Stimulated activated CD8-positive, alpha-beta memory T cell treated with anti-CD3 and anti-CD28 coated beads, Interleukin-4, amount 100 ng/mL, for 48 hours (primary cell): ENCODE measurements at places on chromosomes 16 and 17.

DNA sequence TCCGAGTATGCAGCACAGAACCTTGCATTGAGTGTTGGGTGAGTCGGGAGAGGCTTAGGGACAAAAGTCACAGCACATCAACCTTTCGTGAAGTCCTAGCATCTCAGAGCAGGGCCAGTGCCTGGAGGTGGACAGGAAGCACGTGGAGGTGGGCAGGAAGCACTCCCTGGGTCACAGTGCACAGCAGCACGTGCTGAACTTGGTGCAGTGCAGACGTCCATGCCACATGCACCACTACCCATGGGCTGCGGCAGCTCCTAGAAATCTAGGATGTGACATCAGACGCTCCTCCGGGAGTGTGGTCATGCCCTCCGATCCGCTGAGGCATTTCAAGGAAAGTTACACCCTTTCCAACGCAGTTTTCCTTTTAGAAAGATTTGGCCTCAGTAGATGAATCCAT, 83.4 kb upstream of the CHMP6 start:
- no peak for DNase-seq

DNA sequence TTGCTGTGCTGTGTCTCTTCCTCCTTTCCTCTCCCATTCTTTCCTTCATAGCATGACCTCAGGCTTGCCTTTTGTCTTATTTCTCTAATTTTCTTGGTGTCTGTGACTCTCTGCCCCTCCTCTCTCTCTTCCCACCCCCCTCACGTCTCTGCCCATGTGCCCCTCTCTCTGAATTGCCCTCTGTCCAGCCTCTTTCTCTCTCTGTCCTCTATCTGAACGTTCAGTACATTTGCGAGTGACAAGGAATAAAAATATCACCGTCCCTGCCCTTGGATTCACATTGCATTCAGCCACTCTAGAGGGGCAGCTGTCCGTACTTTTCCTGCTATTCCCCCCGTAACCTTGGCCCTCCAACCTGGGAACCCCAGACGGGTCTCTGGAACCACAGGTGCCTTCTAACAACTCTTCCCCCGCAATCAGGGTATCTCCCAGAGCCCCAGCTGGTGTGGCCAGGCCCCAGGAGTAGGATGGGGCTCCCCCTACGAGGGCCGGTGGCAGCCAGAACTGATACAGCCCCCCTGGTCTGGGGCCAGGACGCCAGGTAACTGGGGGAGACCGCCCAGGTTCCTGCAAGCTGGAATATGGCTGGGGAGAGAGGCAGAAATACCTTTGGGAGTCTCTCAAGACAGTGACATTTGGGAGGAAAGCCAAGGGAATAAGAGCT, 1.8 kb downstream of the KIF1C start:
- DNase-seq: no peak

DNA sequence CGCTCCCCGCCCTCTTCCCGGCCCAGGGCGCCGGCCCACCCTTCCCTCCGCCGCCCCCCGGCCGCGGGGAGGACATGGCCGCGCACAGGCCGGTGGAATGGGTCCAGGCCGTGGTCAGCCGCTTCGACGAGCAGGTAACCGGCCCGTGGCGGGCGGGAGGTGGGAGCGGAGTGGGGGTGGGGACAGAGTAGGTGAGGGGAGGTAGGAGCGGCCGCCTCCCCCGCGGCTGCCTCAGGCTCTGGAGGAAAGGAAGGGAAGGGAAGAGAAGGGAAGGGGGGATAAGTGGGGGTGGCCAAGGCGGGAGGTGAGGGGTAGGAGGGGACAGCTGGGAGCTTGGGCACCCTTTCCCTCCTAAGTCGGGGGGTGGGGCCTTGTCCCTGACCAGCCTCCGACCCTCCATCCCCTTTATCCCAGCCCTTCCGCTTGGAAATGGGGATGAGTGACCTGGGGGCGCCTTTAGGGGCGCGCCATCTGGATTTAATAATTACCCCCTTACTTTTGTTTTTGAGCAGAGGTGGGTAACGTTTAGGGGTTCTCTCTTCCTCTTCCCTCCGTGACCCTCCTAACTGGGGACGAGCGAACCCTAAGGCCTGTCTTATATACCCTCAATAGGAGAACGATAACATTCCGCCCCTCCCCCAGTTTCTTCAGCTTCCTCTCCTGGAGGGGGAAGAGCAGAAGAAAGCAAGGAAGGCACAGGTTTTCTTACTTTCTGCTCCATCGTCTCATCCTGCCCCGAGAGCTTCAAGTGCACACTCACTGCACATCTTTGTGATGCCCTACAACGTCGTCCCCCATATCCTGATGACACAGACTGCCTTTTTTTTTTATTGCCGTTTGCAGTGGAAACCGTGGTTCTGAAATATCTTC, 694 bp downstream of the NF1 start:
- peak; percentile 50 for DNase-seq

GRCh38 chr17:44909681-44910144, 5.6 kb downstream of the GFAP start:
- DNase-seq: no peak

GRCh38 chr16:80009971-80010659, 409.6 kb upstream of the MAF start:
- no peak for DNase-seq

DNA sequence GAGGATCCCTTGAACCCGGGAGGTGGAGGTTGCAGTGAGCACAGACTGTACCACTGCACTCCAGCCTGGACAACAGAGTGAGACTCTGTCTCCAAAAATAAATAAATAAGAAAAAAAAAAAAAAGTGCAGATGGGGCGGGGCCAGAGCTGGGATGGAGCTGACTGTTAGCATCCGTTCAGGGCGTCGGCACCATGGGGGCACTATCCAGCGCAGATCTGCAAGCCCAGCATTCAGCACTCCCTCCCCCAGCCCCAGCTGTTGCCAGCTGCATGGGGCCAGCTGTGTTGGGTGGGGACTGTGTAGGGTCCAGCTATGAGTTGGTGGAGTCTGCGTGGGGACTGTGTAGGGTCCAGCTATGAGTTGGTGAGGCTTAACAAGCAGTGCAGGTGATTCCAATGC, 13.3 kb downstream of the GPRC5C start:
- DNase-seq: no peak

GRCh38 chr17:56798916-56799315, 34.8 kb downstream of the C17orf67 start:
- no peak for DNase-seq

DNA sequence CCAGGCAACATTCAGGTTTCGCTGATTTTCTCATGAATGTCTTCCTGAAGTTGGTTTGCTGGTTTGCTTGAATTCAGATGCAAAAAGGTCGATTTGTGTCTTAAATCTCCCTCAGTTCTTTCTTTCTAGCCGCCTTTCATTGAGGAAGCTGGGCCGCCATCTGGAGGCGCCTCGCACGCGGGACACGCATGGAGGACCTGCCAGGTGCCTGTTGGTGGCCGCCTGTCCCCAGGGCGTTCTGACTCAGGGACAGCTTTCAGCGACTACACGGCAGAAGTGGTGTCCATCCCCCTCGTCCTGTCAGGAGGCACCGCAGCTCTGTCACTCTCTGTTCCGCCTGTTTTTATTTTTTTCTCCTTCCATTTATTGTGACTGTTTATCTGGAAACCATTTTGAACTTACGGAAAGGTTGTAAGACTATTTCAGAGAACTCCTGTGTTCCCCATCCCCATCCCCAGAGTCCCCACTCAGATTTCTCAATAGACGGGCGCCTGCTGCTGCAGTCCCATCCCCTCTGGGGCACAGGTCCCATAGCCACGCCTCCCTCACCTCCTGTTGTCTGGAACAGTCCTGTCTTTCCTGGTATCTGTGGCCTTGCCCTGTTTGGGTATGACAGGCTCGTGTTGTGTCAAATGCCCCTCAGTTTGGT, 33.2 kb downstream of the COX4I1 start:
- DNase-seq: no peak

DNA sequence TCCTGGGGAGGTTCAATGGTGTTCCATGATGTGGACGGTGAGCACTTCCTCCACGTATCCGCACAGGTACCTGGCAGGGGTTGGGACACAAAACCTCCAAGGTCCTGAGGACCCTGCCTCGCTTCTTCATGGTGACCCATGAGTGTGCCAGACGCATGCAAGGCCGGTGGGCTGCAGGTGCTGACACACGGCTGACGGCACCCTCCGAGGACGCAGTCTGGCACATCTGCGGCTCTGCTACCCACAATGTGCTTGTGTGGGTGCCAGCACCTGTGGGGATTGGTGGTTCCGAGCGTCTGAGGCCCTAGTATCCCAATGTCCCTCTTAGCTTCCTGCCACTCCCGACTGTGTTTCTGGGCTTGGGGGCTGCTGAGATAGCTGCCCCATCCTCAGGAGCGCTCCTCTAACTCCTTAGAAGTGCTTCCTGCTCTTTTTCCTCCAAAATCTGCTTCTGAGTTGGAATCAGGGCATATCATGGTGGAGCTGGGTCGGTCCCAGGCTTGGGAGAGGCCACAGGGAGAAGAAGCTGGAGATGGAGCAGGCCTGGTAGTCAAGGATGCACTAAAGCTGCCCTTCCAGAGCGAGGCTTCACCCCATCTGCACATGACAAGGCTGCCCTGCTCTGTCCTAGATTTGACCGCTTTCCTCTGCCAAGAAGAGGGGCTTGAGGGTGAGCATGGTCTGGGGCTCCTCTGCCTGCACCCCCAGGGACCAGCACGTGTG, 1.6 kb downstream of the CYGB start:
- DNase-seq: no peak

- no peak for DNase-seq
These were observed 232.2 kb upstream of the HS3ST3A1 start for GRCh38 chr17:13833921-13834320.

GRCh38 chr17:54678158-54678557, 222.5 kb upstream of the TOM1L1 start:
- DNase-seq: no peak

- DNase-seq: peak; percentile 24
These were observed 7.1 kb upstream of the TMC5 start for GRCh38 chr16:19410435-19411171.

DNA sequence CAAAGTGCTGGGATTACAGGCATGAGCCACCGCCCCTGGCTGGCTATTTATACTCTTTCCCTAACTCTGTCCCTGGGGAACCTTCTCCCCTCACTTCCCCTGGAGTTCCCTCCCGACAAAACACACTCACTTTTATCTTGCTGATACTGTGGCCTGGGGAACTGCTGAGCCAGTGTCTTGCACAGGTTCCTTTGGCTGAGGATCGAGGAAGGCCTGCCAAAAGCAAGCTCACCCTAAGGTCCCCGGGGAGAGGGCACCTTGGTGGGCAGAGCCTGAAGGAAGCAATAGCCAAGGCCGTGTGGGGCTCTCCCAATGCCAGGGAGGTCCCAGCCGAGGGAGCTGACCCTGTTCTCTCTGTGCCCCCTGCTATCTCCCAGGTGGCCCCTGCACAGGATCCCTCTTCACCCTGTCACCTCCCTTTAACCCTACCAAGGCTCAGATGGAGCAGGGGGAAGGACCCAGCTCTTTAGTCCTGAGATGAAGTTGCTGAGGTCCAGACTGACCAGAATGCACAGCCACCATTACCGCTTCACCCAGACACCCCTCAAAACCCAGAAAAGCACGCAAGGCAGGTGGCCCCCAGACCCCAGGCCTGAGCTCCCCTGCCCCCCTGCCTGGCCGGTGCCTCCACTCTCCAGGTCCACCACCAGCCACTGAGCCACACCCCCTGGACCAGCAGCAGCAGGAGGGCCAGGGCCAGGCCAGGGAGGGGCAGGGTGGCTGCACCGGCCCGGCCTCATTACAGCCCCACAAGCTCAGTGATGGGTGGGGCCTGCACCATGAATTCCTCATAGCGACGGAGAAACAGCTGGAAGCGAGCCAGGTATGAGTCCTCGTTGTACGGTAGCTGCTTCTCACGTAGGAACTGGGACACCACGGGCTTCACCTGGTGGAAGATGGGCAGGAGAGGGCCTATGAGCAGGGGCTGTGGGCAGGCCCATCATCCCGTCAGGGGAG, 5.1 kb upstream of the FDXR start:
- no peak for DNase-seq

- no peak for DNase-seq
These were observed 1.7 kb downstream of the VTN start for GRCh38 chr17:28368306-28368831.

DNA sequence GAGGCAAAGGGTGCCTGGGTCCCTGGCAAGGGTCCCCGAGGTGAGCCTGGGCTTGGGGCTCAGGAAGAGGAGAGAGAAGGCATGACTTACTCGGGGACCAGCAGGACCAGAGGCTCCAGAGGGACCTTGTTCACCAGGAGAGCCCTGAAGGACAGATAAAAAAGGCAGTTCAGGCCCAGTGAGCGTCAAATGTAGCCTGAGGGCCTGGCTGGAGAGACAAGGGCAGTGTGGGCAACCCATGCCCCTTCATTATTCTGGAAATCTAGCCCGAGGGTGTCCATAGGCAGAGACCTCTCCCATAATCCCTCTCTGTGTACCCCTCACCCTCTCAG, 14.1 kb downstream of the COL1A1 start:
- DNase-seq: no peak

GRCh38 chr16:17412221-17412620, 58.5 kb downstream of the XYLT1 start:
- DNase-seq: no peak

DNA sequence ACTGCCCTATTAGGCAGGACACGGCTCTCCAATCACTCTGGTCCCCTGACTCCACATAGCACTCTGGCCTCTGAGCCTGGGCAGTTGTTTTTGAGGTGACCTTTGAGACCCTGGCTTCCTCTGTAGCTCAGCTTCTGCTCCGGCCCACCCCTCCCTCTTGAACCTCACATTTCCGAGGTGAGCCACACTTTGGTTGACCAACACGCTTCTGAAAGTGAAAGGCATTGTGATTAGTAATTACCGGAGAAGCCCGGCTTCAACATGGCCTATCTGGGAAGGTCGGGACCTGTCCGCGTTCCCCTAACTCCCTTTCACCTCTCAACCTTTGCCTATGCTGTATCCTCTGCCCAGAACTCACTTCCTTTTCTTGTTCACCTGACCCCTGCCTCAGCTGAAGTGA, 10.3 kb upstream of the ITGAX start:
- DNase-seq: no peak

- no peak for DNase-seq
These were observed 1.3 kb downstream of the RBBP6 start for GRCh38 chr16:24540602-24541210.

- DNase-seq: no peak
These were observed 1.1 kb downstream of the METTL16 start for GRCh38 chr17:2510559-2510958.

- DNase-seq: no peak
These were observed 5.7 kb upstream of the DHX8 start for GRCh38 chr17:43477832-43478634.

GRCh38 chr16:46577988-46578579, 43.1 kb downstream of the SHCBP1 start:
- no peak for DNase-seq

DNA sequence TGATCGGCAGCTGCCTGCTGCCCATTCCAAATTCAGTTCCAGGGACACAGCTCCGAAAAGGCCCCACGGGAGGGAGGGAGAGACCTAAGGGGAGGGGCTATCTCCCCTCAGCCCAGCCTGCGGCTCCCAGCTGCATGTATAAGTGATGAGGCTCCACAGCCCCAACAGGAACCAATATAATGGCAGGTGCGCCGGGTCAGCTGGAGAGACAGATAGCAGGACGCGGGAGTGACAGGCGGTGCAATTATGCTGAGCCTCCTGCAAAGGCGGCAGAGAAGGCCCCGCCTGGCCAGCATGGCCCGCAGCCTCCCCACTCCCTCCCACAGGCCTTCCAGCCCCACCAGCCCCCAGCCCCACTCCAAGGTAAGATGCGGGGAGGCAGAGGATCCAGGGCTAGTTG, 8.1 kb upstream of the C1QL1 start:
- no peak for DNase-seq
